ENCODE measurements at places on chromosomes 5 and 9. TPM values are rescaled to one million over a fixed set of nuclear protein-coding genes. Genes with fewer than 3 reads are reported as not detected.
A peak's percentile ranks its signal among the peaks of the same experiment; 100 is the strongest.

The ABCA1 gene
- total RNA-seq = 12.6 TPM

The PFN3 gene
- not detected for total RNA-seq

The HAVCR2 gene
- 3.5 TPM for total RNA-seq

The CTXN3 gene
- total RNA-seq = not detected

The INPP5E gene
- total RNA-seq = 10.8 TPM

The CDX1 gene
- total RNA-seq = not detected

The PIP5KL1 gene
- total RNA-seq = not detected

The PPP2R2B gene
- total RNA-seq = 0.43 TPM

The CARD9 gene
- total RNA-seq = 1.4 TPM

- DNase-seq = no peak
These were observed 109.1 kb upstream of the PTGER4 start for GRCh38 chr5:40570408-40571129.

DNA sequence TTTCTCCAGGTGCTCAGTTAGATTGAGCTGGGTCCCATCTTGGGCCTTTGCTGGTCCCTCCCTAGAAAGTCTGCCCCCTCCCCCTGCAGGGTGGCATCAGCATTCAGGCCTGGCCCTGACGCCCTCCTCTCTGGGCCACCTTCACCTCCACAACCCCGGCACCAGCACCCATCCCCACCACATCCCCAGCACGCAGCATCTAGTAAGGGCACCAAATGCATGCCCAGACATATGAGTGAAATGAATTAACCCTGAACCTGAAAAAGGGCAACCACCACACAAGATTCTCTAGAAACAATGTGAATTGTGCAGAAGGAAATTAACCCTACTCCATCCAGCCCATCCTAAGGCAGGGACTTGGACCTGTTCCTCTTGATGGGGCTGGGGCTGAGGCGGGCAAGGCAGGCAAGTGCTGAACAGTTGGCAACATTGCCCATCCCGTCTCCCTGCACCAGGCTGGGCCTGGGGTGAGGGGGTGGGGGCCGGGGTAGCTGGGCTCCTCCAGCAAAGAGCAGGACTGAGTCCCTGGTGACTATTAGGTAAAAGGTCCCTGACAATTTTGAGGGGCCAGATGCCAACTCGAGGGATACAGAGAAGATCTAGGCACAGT is 125.9 kb downstream of the KCNIP1 start:
- no peak for DNase-seq

DNA sequence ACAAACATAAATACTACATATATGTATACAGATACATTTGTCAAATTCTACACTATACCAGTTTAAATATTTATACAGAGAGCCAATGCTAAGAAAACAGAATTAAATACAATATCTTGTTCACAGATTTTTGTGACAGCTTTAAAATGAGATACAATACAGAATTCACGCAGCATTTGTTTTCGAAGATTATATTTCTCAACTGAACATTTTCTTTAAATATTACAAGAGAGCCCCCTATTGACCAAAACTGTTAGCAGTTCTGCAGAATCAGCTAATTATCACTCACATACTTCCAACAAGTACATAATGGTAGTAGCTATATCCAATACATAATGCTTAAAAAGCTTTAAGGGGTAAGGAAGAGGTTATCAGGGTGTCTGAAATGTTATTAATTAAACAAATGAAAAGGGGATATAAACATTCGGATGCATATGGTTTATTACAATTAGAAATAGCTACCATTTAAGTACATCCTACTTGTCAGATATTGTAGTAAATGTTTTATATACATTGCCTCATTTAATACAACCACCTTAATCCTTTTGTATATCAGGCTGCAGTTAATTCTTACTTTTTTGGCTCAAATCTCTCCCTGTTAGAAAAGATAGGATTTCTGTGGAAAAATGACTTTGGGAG is 31.7 kb downstream of the ZDHHC21 start:
- DNase-seq = no peak

- no peak for DNase-seq
These were observed 1363.5 kb downstream of the EFNA5 start for GRCh38 chr5:106307265-106307664.

- peak; percentile 68 for DNase-seq
These were observed 848 bp downstream of the RAD50 start for GRCh38 chr5:132557478-132558172.

GRCh38 chr5:79898611-79899010 is 92.5 kb downstream of the MTX3 start:
- DNase-seq = no peak

DNA sequence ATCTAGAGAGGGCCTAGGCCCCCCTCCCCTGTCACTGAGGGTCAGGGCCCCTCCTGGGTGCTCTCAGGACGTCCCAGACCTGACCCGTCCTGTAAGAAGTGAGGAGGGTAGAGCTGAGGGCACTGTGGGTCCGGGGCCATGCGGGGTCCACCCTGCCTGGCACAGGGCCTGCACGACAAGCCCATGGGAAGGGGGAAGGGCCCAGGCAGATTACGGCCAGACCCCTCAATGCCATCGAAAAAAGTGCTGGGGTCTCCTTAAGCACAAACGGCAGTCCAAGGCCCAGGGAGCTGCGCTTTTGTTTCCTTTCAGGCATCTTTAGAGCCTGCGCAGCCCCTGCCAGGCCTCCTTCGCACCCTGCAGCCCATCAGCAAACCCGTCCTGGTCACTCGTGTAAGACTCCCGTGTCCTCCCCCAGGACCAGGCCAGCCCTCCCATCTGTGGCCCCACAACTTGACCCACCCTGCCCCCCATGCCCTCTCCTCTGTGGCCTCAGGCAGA is 4.4 kb upstream of the EXOC3 start:
- no peak for DNase-seq

DNA sequence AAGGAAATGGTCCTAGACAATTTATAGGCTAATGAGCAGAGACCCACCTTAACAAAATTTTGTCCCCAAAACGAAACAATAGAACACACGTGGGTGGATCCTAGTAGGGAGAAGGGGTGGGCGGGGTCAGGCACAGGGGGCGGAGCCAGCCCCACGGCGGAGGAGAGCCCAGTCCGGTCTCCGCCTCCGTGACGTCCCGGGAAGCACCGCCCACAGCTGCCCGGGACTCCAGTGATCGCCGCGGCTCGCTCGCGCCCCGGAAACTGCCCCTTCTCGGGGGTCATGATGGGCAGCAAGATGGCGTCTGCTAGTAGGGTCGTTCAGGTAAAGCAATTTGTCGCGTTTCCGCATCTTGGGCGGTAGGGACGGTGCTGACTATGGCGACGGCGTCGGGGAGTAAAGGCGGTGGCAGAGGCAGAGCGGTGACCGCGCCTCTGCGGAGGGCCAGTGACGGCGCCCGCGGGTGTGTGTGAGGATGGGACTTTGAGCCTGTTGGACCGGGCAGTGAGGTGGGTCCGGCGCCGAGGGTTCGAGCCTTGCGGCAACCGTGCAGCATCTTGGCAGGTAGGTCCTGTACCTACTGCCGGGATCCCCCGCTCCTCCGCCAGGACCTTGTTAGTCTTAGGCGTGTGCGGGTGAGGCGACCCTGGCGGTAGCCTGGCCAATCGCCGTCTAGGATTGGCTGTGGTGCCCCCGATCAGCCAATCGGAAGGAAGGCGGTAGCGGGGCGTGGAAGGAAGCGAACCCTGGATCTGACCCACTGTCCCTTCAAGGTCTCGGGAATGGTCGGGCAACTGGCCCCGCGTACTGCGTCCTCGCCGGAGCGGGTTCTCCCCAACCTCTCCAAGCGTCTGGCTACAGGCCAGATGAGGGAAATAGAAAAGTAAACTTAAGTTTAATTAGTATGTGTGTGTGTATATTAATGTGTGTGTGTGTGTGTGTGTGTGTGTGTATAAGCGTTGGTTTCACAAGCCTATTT is 16.8 kb upstream of the CDK7 start:
- peak; percentile 99 for DNase-seq

- no peak for DNase-seq
These were observed 86.5 kb upstream of the TNFAIP8 start for GRCh38 chr5:119269061-119269944.

DNA sequence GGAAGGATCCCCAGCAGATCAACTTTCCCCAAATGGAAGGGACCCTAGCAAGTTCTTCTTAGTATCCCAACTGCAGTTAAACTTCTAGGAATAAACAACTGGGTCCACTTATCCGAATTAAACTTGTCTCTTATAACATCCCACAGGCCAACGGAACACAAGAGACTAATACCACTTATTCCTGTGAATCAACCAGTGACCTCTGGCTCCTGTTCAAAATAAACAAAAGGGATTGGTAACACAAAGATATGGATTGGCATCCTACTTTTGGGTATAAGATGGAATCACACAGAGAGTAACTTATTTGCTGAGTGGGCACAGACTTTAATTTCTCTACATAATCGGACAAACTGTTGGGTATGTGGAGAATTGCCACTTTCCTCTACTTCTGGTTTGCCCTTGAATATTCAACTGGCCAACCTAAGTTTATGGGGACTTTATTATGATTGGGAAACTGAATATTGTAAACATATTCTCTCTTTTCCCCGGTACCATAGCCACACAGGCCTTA is 12.4 kb upstream of the PAIP1 start:
- DNase-seq = no peak

DNA sequence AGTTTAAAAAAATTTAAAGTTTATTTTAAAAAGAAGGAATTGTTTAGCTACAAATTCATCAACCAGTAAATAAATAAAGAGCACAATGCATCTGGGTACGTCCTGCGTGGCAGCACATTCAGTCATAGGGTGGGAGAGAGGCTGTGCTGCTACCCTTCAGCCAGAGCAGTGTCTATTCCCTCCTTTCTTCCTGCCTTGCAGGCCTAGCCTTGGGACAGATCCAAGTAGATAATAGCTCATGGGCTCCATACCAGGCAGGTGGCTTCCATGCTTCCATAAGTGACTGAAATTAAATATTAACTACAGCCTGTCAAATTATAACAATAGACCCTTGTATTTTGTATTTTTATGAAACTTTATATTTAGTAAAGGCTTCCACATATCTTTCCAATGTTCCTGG is 408.3 kb upstream of the RGMB start:
- no peak for DNase-seq

DNA sequence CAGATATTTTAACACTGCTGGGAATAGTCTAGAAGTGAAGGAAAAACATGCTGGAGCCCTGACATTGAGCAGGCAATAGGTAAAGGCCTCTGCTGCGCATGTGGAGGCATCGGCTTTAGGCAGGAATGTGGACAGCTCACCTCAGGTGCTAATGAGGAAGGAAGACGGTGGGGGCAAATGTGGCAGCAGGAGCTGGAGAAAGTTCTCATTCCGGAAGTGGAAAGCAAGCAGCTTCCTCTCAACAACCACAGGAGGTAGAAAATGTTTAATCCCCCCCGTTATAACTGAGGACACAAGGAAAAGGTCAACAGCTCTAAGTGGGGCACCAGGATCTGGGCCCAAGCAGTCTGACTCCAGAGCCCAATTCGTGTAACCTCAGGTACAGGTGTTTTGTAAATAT is 7.6 kb upstream of the RPS14 start:
- DNase-seq = no peak

- no peak for DNase-seq
These were observed 260.1 kb upstream of the SLC24A2 start for GRCh38 chr9:20048985-20049384.

GRCh38 chr9:90830977-90831376 is 29.4 kb downstream of the SYK start:
- DNase-seq = no peak

- DNase-seq = no peak
These were observed 111.2 kb downstream of the LMNB1 start for GRCh38 chr5:126888175-126888574.

GRCh38 chr5:155952486-155953089 is 374.4 kb upstream of the SGCD start:
- no peak for DNase-seq

- peak; percentile 83 for DNase-seq
These were observed 194 bp upstream of the RXFP3 start for GRCh38 chr5:33936004-33936380.

DNA sequence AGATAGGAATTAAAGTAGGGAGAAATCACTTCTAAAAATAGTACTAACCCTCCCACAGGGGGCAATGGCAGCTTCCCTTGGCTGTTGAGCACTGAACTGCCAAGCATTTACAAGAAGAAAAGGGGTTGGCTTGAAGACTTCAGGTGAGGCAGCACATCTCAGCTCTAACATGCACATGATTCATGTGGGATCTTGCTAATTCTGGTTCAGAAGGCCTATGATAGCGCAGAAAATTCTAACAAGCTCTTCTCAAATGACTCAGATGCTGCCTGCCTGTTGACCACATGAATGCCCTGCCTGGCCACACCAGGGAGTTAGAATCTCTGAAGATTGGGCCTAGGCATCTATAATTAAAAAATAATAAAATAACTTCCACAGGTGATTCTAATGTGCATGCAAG is 22.6 kb downstream of the CD180 start:
- DNase-seq = no peak

- DNase-seq = peak; percentile 76
These were observed 802 bp downstream of the SPIN1 start for GRCh38 chr9:88388886-88389605.

- DNase-seq = no peak
These were observed 179.6 kb downstream of the MLLT3 start for GRCh38 chr9:20442461-20443319.
